T-cell (primary cell): ENCODE measurements at places on chromosomes 6 and 20.
A peak's percentile ranks its signal among the peaks of the same experiment; 100 is the strongest.

- no peaks in the 10 kb centered on the region for H3K4me1 ChIP-seq
- H3K4me3 ChIP-seq, result no peak overlapping the region
- no peak overlapping the region for H3K27ac ChIP-seq
- no peak for DNase-seq
Measured at GRCh38 chr20:57774951-57775350, 65.1 kb upstream of the PMEPA1 start.

- no peak overlapping the region for H3K4me3 ChIP-seq
- H3K4me1 ChIP-seq, result peaks cover 3% of the 10 kb centered on the region
- no peaks in the 10 kb centered on the region for H3K36me3 ChIP-seq
- DNase-seq, result no peak
- H3K27me3 ChIP-seq, result no peaks in the 10 kb centered on the region
Measured at GRCh38 chr6:129276986-129277385, 394.0 kb downstream of the LAMA2 start.

GRCh38 chr6:21241231-21242130, 352.1 kb upstream of the SOX4 start:
- DNase-seq, result no peak
- no peak overlapping the region for H3K4me3 ChIP-seq
- no peak overlapping the region for H3K27ac ChIP-seq
- no peaks in the 10 kb centered on the region for H3K4me1 ChIP-seq
- H3K27me3 ChIP-seq, result no peaks in the 10 kb centered on the region

- H3K27me3 ChIP-seq, result no peaks in the 10 kb centered on the region
- no peaks in the 10 kb centered on the region for H3K36me3 ChIP-seq
- no peak overlapping the region for H3K27ac ChIP-seq
Measured at GRCh38 chr20:11429889-11430519, 487.7 kb upstream of the BTBD3 start.

DNA sequence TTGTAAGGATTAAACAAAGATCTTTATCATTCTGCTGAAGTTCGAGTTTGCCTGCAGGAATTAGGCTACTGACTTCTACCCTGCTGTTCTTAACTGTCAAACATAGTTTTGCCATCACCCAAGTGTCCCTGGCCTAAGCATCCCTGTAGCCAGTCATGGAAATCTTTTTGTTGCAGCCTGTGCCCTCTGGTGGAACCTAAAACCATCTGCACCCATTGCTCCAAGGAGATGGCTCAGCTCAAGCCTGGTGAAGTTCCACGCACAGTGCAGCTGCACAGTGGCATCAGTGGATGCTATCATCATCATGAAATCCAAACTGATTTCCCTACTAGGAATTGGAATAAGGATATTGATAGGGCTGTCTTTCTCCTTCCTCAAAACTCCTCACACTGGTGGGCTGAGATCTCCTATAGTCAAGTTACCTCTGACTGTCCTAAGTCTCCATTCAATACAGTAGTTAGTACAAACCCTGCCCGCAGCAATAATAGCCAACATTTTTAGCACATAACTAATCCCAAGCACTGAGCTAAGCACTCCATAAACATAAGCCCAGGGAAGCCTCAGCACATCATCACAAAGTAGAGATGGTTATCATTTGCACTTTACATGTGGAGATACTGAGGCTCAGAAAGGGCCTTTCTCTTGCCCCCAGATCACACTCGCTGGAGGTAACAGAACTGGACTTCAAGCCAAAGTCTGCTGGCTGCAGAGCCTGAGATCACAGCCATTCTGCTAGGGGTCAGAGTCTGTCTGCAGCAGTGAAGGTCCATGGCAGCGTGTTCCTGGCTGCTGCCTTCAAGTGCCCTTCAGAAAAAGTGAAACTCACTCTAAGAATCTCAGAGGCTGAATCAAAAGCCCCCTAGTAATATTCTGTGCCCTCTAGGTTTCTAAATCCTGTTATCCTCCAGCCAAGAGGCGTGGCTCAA, 77.2 kb upstream of the MC3R start:
- no peaks in the 10 kb centered on the region for H3K36me3 ChIP-seq
- H3K27me3 ChIP-seq, result no peaks in the 10 kb centered on the region
- H3K27ac ChIP-seq, result no peak overlapping the region
- no peak overlapping the region for H3K4me3 ChIP-seq
- no peak for DNase-seq
- H3K4me1 ChIP-seq, result no peaks in the 10 kb centered on the region

DNA sequence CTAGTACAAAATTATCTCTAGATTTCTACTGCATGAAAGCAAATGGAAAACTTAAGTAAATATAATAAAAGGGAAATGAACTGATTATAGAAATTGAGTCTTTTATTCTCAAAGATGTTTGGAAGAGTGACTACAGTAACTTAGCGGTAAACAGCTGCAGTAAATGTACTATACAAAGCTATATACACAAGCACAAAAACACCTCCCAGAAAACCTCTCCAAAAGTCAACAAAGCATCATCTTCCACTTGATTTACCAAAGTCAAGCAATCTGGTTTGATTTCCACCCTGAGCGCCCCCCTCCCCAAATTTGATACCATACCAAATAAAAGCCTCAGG, 142.1 kb upstream of the SHLD1 start:
- H3K27ac ChIP-seq, result peak overlapping the region; percentile 99
- peaks cover 8% of the 10 kb centered on the region for H3K36me3 ChIP-seq

DNA sequence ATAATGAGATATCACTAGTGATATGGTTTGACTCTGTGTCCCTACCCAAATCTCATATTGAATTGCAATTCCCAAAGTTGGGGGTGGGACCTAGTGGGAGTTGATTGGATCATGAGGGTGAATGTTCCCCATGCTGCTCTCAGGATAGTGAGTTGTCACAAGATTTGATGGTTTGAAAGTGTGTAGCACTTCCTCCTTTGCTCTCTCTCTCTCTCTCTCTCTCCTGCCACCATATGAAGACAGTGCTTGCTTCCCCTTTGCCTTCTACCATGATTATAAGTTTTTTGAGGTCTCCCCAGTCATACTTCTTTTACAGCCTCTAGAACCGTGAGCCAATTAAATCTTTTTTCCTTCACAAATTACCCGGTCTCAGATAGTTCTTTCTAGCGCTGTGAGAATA, 1002.0 kb upstream of the ADGRB3 start:
- H3K4me1 ChIP-seq, result no peaks in the 10 kb centered on the region
- no peak overlapping the region for H3K27ac ChIP-seq
- no peak for DNase-seq
- H3K4me3 ChIP-seq, result no peak overlapping the region
- no peaks in the 10 kb centered on the region for H3K36me3 ChIP-seq

- no peak overlapping the region for H3K27ac ChIP-seq
- no peaks in the 10 kb centered on the region for H3K27me3 ChIP-seq
- no peaks in the 10 kb centered on the region for H3K4me1 ChIP-seq
- no peaks in the 10 kb centered on the region for H3K36me3 ChIP-seq
- H3K4me3 ChIP-seq, result no peak overlapping the region
Measured at GRCh38 chr6:71056656-71057055, 99.8 kb upstream of the B3GAT2 start.

GRCh38 chr6:38417521-38417920, 222.2 kb downstream of the BTBD9 start:
- no peak for DNase-seq
- no peak overlapping the region for H3K27ac ChIP-seq
- no peak overlapping the region for H3K4me3 ChIP-seq
- H3K4me1 ChIP-seq, result no peaks in the 10 kb centered on the region
- no peaks in the 10 kb centered on the region for H3K36me3 ChIP-seq

GRCh38 chr6:97497713-97498331, 214.8 kb upstream of the MMS22L start:
- H3K27me3 ChIP-seq, result peaks cover 6% of the 10 kb centered on the region
- H3K4me1 ChIP-seq, result no peaks in the 10 kb centered on the region
- H3K4me3 ChIP-seq, result no peak overlapping the region
- no peaks in the 10 kb centered on the region for H3K36me3 ChIP-seq
- peak; percentile 42 for DNase-seq
- no peak overlapping the region for H3K27ac ChIP-seq

- no peak overlapping the region for H3K27ac ChIP-seq
- H3K36me3 ChIP-seq, result no peaks in the 10 kb centered on the region
- no peak overlapping the region for H3K4me3 ChIP-seq
- peaks cover 34% of the 10 kb centered on the region for H3K27me3 ChIP-seq
- DNase-seq, result no peak
Measured at GRCh38 chr20:48489656-48490055, 338.1 kb downstream of the PREX1 start.

- H3K4me3 ChIP-seq, result no peak overlapping the region
- DNase-seq, result no peak
- peaks cover 2% of the 10 kb centered on the region for H3K36me3 ChIP-seq
- H3K27ac ChIP-seq, result no peak overlapping the region
- H3K4me1 ChIP-seq, result no peaks in the 10 kb centered on the region
Measured at GRCh38 chr6:111552241-111552744, 53.4 kb downstream of the TRAF3IP2 start.

- no peak for DNase-seq
- H3K27me3 ChIP-seq, result no peaks in the 10 kb centered on the region
- H3K27ac ChIP-seq, result no peak overlapping the region
- H3K36me3 ChIP-seq, result no peaks in the 10 kb centered on the region
Measured at GRCh38 chr20:10771435-10772140, 97.8 kb upstream of the JAG1 start.

- no peak overlapping the region for H3K4me3 ChIP-seq
- H3K27me3 ChIP-seq, result no peaks in the 10 kb centered on the region
Measured at GRCh38 chr6:4489538-4489937, 286.7 kb upstream of the CDYL start.

DNA sequence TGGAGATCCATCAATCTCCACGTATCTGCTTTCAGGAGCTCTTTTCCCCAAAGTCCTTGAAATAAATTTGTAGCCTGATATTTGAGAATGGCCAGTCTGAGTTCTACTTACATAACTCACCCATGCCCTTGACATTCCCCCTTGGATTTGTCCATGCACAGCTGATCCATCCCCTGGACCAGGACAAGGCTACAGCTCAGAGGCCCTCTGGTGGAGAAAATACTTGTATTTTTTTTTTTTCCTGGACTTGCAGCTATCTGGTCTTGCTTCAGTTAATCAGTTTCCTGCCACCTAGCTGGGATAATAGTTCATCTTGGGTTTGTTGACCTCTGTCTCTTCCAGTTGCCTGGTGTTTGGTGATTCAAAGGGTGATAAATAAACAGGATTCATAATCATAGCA, 467.6 kb downstream of the DHX35 start:
- H3K4me3 ChIP-seq, result no peak overlapping the region
- no peaks in the 10 kb centered on the region for H3K36me3 ChIP-seq
- no peaks in the 10 kb centered on the region for H3K4me1 ChIP-seq
- H3K27me3 ChIP-seq, result no peaks in the 10 kb centered on the region
- DNase-seq, result no peak

- H3K27me3 ChIP-seq, result peaks cover 11% of the 10 kb centered on the region
- no peak for DNase-seq
- no peaks in the 10 kb centered on the region for H3K4me1 ChIP-seq
- H3K27ac ChIP-seq, result no peak overlapping the region
Measured at GRCh38 chr6:21263531-21264287, 329.8 kb upstream of the SOX4 start.

DNA sequence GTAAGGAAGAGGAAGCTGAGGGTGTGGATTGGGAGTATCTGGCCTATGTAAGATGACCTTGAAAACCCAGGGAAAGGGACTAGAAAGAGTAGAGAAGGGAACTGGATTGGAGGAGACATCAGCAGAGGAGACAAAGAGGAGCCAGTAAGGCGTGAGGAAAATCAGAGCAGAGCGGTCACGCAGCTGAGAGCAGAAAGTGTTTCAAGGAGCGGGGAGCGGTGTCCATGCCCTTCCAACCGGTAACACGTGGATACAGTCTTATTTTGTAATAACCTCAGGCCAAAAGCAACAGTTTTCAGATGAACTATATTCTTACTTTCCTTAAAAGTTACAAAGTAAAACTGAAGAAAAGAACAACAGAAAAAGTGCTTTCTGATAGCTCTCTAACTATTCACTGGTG, 36.3 kb downstream of the L3MBTL3 start:
- H3K27me3 ChIP-seq, result no peaks in the 10 kb centered on the region
- no peak overlapping the region for H3K27ac ChIP-seq
- peaks cover 5% of the 10 kb centered on the region for H3K4me1 ChIP-seq
- DNase-seq, result no peak
- no peak overlapping the region for H3K4me3 ChIP-seq

DNA sequence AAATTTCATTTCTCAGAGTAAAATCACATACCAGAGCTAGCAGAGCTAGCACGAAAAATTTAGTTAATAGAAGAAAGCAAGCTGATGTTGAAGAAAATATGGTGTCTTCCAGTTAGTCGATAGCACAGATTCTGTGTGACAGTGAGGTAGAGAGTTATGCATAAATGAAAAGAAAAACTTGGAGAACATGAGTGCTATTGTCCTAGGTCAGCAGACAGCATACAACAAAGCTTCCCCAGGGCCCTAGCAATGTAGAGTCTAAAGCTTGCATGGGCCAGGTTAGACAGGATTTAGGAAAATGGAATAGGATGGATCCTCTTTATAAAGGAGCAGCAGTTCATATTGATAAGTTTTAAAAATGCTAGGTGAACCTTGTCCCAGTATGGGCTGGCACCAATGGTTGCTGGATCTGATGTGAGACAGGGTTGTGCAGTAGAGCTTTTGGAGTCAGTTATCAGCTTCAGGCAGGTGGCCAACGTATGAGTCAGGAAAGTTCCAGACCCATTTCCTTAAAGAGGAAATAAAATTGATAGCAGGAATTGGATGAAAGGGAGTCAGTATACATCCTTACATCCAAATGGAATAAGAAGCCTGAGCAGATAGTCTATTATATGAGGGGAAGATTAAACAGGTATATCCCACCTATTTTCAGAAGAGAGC, 277.2 kb downstream of the FRK start:
- no peaks in the 10 kb centered on the region for H3K36me3 ChIP-seq
- H3K4me1 ChIP-seq, result no peaks in the 10 kb centered on the region
- no peak for DNase-seq
- no peak overlapping the region for H3K4me3 ChIP-seq
- no peak overlapping the region for H3K27ac ChIP-seq
- H3K27me3 ChIP-seq, result no peaks in the 10 kb centered on the region

GRCh38 chr20:10603971-10604864, 69.6 kb downstream of the JAG1 start:
- H3K27me3 ChIP-seq, result no peaks in the 10 kb centered on the region
- DNase-seq, result no peak
- peaks cover 14% of the 10 kb centered on the region for H3K36me3 ChIP-seq
- H3K4me3 ChIP-seq, result no peak overlapping the region

DNA sequence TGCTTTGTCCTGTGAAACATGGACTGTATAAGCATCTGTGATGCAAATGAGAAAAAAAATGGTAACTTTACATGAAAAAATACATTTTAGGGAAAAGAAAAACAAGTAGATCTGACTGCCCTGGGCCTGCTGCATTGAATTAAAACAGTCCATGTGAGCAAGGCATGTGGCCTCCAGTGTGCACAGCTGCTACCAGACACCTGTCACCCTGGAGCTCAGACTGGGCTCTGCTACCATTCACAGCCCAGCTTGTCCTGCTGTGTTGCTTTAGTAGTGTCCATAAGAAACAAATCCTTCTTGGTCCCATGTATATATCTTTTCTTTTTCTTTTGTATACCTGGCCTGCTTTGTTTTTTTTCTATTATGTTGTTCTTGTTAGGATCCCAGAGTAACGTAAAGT, 315.9 kb downstream of the NKAIN2 start:
- H3K27ac ChIP-seq, result no peak overlapping the region
- no peak for DNase-seq
- no peak overlapping the region for H3K4me3 ChIP-seq
- no peaks in the 10 kb centered on the region for H3K27me3 ChIP-seq
- H3K36me3 ChIP-seq, result no peaks in the 10 kb centered on the region

GRCh38 chr6:143157131-143157530, 96.4 kb downstream of the AIG1 start:
- H3K27me3 ChIP-seq, result no peaks in the 10 kb centered on the region
- no peak for DNase-seq
- no peaks in the 10 kb centered on the region for H3K4me1 ChIP-seq
- no peaks in the 10 kb centered on the region for H3K36me3 ChIP-seq

- H3K4me1 ChIP-seq, result no peaks in the 10 kb centered on the region
- no peaks in the 10 kb centered on the region for H3K27me3 ChIP-seq
- no peaks in the 10 kb centered on the region for H3K36me3 ChIP-seq
- DNase-seq, result no peak
- no peak overlapping the region for H3K27ac ChIP-seq
Measured at GRCh38 chr6:132259070-132259469, 142.2 kb downstream of the MOXD1 start.
